ENCODE measurements at places on chromosomes 6 and 20. TPM values are rescaled to one million over a fixed set of nuclear protein-coding genes. Genes with fewer than 3 reads are reported as not detected.

The EFCAB8 gene
- not detected for total RNA-seq

The CDH4 gene
- 8.8 TPM for total RNA-seq

The CST3 gene
- total RNA-seq: 26.7 TPM

The GABBR1 gene
- 2.2 TPM for total RNA-seq

DNA sequence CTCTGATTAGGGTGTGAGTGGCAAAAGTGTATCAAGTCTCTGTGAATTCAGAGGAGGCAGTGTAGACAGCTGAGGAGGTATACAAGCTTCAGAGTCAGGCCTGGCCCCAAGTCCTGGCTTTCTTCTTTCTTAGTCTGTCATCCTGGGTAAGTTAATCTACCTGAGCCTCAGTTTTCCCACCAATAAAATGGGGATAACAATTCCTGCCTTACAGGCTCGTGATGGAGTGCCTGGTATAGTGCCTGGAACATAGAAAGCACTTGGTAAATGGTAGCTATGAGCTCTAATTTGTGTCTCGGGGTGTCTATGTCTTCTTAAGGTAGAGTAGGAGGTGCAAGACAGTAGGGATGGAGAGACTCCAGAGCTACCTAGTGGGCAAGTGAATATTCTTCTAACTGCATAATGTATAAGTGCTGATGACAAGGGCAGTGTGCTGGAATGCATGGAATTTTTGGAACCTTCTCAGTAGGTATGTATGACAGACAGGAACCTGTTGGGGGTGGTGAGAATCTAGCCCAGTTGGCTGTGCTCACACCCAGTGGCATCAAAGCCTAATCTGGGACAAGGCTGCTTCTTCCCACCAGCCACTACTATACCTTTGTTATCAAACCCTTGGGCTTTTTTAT, 4.0 kb upstream of the SCUBE3 start:
- DNase-seq: no peak

- no peak for DNase-seq
These were observed 57.8 kb downstream of the PPP1R3G start for GRCh38 chr6:5142915-5143314.

The SEMG1 gene
- not detected for total RNA-seq

GRCh38 chr6:156598855-156599180, 178.4 kb upstream of the ARID1B start:
- no peak for DNase-seq

- no peak for DNase-seq
These were observed 1.9 kb upstream of the NKAIN4 start for GRCh38 chr20:63255931-63256704.

DNA sequence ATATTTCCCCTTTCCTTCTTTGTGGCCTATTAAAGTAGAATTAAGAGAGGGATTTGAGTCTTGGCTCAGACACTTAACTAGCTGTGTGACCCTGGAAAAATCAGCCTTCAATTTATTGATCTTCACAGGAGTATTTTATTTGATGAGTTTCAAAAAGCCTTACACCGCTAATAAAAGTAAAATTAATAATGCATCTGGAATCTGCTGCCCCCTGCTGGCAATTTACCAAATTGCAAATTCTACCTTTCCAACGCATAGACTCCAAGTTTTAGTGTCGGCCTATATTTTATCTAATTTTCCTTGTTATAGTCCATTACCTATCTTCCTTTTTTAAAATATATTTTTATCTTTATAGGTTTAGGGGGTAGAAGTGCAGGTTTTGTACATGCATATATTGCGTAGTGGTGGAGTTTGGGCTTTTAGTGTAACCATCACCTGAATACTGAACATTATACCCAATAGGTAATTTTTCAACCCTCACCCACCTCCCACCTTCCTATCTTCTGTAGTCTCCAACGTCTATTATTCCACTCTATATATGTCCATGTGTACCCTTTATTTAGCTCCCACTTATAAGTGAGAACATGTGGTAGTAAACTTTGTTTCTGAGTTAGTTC, 46.3 kb downstream of the GOPC start:
- DNase-seq: peak; percentile 67

DNA sequence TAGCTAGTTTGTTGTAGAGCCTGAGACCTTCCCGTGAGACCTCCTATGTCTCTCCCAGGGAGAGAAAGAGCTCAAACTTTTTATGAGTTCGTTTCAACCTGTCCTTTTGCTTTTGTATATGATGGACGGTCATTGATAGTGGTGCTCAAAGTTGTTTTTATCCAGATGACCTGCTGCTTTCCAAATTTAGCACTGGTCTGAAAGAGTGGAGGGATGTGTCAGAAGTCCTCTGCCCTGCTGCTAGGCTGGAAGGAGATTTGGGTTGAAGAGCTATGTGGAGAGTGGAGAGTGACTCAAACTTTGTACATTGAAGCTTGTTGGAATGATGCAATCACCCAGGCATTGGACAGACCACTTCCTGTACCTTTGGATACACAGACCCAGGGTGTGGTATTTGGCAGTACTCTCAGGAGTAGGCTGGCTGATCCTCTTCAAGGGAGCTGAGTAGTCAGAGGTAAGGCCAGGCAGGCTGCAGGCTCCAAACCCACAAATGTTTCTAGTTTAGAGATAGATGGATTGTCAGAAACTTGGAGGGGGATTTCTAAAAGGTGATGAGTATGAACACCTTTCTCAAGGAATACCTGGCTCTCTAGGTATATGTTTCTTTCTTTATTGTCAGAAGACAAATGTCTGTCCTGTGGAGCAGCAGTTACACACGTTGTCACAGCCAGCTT, 49.4 kb upstream of the RREB1 start:
- DNase-seq: no peak

DNA sequence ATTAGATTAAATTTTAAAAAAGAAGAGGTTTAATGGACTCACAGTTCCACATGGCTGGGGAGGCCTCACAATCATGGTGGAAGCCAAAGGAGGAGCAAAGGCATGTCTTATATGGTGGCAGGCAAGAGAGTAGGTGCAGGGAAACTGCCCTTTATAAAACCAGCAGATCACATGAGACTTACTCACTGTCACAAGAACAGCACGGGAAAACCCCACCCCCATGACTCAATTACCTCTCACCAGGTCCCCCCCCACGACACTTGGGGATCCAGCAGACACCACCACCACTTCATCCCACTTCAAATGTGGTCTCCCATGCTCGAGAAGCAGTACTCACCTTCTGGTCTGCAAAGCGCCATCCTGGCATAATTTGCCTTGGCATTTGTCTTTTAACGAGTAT, 24.6 kb downstream of the MTFR2 start:
- DNase-seq: no peak

The SMLR1 gene
- total RNA-seq: not detected

The LY6G5C gene
- total RNA-seq: not detected

The HCK gene
- total RNA-seq: 0.41 TPM

The POPDC3 gene
- total RNA-seq: 36.4 TPM

The GHRH gene
- not detected for total RNA-seq

The HLA-G gene
- total RNA-seq: not detected

GRCh38 chr20:10558635-10559187, 115.1 kb downstream of the JAG1 start:
- DNase-seq: no peak

DNA sequence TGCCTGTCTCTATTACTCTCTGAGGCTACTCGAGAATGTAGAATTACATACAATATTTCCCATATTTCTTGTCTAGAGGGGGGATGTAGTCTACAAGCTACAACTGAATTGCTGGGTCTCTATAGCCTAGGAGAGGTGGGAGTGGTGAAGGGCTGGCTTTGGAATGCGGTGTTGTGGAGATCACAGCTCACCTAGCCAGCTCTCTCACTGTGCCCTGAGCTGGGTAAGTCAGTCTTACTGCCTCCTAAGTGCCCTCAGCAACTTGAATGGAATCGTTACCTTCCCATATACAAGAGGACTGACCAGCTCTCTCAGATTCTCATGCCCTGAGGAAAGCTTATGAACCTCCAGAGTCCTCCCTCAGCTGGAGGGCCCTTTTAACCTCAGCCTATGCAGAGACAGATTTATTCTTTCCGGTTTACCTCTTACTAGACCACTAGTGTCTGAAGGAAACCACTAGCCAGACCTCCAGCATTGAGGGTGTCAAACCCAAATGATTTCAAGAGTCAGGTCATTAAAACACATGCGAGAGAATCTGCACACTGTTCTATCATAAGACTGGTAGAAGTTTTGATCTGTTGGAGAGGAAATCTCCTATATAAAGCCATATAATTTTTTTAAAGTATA, 20.6 kb downstream of the VIP start:
- no peak for DNase-seq

GRCh38 chr6:2725999-2726567, 24.6 kb downstream of the MYLK4 start:
- DNase-seq: no peak

DNA sequence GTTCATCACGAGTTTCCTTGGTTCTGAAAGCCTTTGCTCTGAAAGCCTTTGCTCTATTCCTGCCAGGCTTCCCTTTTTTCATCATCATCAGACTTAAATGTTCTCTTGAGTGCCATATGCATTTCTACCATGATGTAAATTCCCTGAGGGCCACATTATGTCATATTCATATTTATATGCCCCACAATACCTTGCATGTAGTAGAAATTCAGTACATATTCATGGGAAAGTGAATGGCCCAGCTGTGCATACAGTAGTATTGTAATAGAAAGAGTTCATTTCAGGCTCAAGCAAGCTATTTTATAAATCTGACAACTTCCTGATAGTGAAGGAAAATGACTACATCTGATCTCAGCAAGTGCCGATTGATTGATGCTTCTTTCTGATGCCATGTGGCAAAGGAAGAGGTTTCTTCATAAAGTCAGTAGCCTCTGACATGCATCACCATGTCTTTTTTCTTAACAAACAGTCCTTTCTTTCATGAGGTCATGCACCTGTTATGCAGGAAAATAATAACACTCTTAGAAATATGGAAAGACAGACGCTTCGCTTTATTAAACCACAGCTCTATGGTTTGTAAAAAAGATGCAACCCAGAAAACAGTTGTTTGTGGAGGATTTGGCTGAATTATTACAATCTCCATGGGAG, 308.7 kb downstream of the SAMD5 start:
- no peak for DNase-seq

DNA sequence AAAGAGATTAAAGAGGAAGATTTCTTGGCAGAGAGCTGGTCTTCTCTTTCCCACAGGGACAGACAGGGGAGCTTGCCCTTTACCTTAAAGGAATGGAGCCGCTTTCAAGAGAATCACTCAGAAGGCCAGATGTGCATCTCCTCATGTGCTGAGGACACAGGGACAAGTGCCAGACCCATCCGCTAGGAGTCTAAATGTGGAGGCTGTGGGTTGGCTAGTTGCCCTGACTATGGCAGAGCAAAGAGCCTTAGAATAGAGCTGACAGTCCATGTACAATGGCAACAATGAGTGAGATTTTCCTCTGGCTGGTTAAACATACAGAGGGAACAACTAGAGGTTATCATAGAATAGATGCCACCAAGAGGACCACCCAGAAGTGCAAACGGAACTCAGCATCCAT, 7.3 kb upstream of the DOK5 start:
- DNase-seq: no peak

GRCh38 chr20:63567386-63568169, 6.5 kb downstream of the HELZ2 start:
- DNase-seq: no peak

DNA sequence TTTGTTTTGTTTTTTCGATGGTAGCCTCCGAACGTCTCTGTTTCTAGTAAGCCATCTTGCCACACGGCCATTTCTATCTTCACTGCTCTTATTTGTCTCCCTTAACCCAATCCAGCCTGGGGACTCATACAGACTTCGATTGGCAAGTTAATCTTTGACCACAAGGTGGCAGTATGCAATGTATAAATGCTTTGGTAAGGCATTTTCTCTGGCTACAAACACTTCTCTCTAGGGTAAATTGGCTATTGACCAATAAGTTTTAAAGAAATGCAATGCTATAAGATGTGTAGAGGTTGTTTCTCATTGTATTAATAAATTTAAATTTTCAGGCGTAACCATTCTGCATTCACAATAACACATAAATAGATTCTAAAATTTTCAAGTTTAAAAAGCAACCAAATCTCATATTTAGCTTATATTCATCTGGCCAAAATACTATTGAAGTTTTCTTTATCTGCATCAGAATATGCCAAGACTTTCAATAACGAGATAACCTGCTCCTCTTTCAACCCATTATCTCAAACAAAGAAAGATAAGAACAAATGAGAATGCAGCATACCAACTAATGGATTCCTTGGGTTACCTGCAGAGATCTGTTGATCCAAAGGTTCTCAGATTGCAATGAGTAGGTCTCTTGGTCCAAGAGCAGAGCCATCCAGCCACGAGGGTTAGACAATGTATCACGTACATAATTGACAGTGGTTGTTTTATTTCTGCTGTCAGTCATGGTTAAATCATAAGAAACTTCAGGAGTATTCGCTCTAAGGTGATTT, 231.9 kb downstream of the PKHD1 start:
- peak; percentile 38 for DNase-seq

The DLK2 gene
- total RNA-seq: 3.1 TPM

The EEF1E1 gene
- 162 TPM for total RNA-seq

The MAVS gene
- 14.1 TPM for total RNA-seq

GRCh38 chr20:12171923-12172524, 254.3 kb downstream of the BTBD3 start:
- no peak for DNase-seq

The LRRN4 gene
- not detected for total RNA-seq

GRCh38 chr6:157219201-157220200, 103.8 kb downstream of the TMEM242 start:
- DNase-seq: no peak

- no peak for DNase-seq
These were observed 19.6 kb downstream of the WFDC2 start for GRCh38 chr20:45489083-45489531.

DNA sequence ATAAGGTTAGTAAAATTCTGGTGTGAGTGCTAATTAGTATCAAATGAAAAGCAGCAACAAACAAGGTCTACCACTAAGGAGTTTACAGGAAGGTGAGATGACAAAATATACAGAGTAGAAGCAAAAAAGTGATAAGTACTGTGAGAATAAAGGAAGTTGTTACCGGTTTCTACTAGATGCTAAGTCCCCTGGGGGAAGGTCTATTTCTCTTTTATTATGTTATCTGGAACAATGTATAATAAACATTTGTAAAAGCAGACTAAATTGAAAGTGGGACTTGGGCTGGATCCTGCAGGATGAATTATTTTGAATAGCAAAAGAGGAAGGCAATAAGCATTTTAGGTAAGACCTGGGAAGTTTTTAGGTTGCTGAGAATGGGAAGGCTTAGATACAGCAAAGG, 158.7 kb upstream of the SLC22A16 start:
- DNase-seq: no peak

DNA sequence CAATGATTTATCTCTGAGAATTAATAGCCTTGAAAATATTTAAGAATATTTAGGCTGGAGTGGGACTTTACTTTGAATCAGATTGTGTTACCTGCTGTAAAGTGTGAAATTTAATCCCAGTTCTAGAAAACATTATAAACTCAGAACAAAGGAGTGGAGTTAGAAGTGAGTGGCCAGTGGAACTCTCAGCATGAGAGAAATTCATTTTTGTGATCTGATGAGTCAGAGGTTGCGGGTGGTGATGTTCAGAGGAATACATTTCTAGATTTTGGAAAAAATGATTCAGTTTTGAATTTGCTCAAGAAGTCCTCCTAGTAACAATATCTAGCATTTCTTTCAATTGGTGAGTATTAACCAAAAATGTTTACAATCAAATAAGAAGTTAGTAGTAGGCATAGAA, 167.5 kb downstream of the ZFAND3 start:
- no peak for DNase-seq

The C6orf52 gene
- total RNA-seq: 0.49 TPM

The ULBP2 gene
- total RNA-seq: 1.9 TPM

GRCh38 chr6:19925533-19925932, 88.4 kb downstream of the ID4 start:
- DNase-seq: no peak

Measured in G401 (cell line).